LoVo (cell line): ENCODE measurements at places on chromosomes 2 and 18.

DNA sequence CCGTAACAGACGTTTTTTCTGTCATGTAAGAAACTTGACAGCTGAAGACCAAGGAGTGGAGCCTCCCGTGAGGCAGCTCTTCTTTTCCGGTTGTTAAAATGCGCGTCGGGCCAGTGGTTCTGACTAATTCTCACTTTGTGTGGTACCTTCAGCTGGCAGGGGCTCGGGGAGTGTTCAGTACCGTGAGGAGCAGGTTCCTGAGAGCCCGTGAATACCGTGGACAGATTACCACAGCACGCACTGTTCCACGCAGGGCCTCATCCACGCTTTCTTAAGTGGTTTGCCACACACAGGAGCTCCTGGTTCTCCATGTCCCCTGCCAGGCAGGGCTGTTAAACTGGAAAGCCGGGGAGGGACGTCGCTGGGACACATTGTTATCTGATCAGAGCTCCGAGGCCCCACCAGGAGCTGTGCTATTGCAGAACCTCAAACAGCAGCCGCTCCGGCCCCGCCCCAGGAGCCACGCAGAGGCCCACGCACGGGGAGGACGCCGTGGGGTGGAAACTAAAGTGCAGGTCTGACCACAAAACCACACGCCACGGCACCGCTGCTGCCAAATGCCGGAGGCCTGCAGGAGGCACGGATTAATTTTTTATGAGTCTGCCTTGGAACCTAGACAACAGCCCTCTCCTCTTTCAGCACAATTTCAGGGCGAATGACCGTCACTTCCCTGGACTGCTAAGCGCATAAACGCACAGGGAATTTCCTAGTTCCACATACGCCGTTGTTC is 43.3 kb downstream of the NFATC1 start:
- no peak for DNase-seq

DNA sequence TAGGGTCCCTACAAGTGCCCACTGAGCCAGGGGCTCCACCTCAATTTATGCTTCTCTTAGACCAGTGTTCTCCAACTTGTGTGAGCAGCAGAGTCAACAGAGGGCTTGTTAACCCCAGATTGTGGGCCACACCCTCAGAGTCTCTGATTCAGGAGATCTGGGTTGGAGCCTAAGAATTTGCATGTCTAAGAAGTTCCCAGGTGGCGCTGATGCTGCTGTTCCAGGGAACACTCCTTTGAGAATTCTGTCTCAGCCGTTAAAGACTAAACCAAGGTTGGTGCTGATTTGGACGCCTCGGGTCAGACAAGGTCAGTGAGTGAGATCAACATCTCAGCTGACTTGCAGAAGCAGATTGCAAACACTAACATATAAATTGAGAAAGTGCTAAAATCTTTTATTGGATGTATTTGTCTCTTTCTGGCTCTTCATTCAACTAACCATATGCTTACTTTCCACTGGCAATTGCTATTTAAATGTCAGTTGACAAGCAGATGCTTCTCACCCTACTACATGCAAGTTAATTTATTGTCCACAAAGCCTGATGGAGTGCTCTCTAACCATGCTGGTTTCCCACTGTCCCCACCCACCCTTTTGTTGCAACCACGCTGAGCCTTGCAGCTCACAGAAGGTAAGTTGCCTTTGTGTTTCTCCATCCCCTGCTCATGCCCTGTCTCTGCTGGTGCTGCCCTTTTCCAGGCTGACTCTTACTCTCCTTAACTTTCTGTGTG is 31.5 kb downstream of the LYPD1 start:
- DNase-seq: no peak

DNA sequence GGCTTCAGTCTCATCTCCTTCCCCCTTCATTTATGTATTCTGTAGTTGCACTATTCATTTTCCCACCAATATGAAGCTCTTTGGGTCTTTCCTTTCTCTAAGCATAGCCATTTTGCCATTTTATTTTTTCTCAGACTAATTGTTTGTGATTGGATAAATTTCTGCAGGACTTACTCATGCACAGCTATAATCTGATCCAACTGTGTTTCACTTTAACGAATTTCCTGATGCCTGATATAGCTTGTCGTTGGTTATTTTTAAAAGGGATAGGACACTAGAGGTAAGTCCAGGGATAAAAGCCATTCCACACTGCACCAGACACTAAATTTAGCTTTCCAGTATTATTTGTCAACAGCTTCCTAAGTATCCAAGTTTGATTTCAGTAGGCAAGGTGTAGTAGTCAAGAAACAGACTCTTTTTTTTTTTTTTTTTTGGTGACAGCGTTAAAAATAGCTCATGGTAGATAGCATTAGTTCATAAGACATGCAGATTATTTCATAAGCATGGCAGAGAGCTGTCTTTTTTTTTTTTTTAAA is 17.4 kb downstream of the ASB18 start:
- DNase-seq: no peak

- no peak for DNase-seq
These were observed 144.2 kb downstream of the WDR7 start for GRCh38 chr18:56795381-56795780.

DNA sequence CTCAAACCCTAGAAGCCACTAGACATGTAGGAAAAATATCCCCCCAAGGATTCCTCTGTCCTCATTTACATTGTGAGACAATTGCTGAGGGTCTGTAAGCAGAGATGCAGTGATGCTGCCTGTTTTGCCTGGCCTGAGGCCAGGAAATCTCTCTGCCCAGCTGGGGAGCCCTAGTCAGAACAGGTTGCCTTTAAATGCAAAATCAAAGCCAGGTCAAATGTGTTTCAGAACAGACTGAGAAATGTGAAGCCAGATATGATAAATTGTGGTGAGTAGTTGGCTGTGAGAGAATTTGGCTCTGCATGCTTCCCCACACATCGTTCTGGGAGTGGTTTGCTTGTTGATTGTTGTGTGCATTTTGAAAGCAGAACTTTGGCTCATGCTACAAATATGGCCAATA is 38.4 kb upstream of the NXPH2 start:
- no peak for DNase-seq

GRCh38 chr2:148650881-148651280 is 6.3 kb downstream of the EPC2 start:
- DNase-seq: no peak
